ENCODE measurements at places on chromosomes 2 and 18. TPM values are rescaled to one million over a fixed set of nuclear protein-coding genes. Genes with fewer than 3 reads are reported as not detected.

DNA sequence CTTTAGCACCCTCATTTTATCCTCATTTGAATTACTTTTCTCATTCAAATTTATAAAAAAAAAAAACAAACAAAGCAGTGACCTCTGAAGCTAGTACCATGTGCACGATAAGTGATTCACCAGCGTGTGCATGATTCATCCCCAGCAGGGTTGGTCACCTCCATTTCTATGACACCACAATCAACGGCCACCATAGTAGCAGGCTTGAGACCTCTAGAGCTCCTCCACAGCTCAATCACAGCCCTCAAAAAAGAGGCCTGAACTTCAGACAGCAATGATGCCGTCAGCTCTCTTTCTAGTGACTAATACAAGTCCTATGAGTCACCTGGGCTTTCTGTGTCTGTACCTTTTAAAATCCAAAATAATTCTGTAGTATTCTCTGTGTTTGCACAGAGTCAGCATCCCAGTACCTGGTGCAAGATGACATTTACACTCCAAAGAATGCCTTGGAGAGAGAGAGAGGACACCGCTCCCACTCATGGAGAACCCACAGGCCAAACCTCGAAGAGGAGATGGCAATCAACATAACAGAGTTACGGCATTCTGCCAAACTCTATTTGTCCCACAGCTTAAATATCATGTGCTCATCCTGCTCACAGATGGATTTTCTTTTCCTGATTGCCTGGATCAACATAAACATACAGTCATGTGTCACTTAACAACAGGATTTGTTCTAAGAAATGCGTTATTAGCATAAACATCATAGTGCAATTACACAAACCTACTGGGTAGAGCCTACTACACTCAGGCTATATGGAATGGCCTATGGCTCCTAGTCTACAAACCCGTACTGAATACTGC, 58.7 kb downstream of the L3MBTL4 start:
- no peak for DNase-seq

CCDC85A gene
- 21.4 TPM for total RNA-seq

DNA sequence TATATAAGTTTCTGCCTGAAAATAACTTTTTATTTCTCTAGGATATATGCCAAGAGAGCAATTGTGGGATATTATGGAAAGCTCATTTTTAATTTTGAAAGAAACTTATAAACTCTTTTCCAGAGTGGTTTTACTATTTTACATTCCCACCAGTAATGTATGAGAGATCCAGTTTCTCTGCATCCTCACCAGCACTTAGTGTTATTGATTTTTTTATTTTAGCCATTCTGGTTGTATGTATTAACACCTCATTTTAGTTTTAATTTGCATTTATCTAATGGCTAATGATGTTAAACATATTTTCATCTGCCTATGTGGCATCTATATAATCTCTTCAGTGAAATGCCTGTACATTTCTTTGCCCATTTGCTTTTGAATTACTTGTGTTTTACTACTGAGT, 597.7 kb upstream of the RAB6C start:
- DNase-seq: no peak

INHBB gene
- total RNA-seq: 8.5 TPM

- DNase-seq: no peak
These were observed 179.8 kb upstream of the RBBP8 start for GRCh38 chr18:22753130-22753831.

All from dermis blood vessel endothelial cell (primary cell).